ENCODE measurements at places on chromosomes 4 and X.
A peak's percentile ranks its signal among the peaks of the same experiment; 100 is the strongest.

DNA sequence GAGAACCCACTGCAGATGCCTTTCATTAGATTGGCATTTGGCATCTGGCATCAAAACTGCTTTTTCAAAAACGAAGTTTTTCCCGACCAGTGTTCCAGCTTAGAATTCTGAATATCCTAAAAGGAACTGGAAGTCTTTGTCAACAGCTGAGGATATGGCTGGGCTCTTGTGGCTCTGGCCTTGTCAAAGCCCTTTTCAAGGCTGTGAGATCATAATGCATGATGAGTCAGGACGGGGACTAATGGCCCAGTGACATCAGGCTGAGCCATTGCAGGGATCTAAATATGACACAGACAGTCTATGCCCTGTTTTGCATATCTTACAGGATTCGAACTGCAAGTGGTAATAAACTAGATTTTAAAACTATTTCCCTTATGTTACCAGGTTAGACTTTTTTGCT lies 306.4 kb downstream of the PTTG2 start:
- peak; percentile 60 for DNase-seq

- DNase-seq, result no peak
These were observed 7.5 kb upstream of the GPC3 start for GRCh38 chrX:133992882-133993281.

GRCh38 chrX:30874851-30875250 lies 14.2 kb downstream of the TAB3 start:
- DNase-seq, result no peak

DNA sequence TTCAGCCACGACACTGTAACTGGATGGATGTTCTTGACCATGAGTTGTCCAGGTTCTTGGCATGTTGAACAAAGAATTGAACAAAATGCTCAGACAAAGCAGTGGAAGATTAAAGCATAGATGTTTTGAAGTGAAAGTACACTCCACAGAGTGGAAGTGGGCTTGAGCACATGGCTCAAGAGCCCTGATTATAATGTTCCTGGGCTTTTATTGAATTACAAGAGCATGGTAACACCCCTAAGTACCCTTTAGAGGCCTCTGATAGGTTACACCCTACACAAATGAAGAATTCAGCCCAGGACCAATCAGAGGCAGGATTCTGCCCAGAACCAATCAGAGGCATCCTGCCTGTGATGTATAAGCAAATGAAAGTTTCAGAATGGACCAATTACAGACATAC lies 33.5 kb downstream of the SLC10A6 start:
- no peak for DNase-seq
